Forelimb muscle (tissue), 1 donor: ENCODE measurements at places on chromosomes 4 and X. TPM values are rescaled to one million over a fixed set of nuclear protein-coding genes. Genes with fewer than 3 reads are reported as not detected.
A peak's percentile ranks its signal among the peaks of the same experiment; 100 is the strongest.

Gene FGF13
- polyA plus RNA-seq = 81.2 TPM

Gene APLN
- 6.9 TPM for polyA plus RNA-seq

Gene CXorf49
- polyA plus RNA-seq = not detected

Gene NPY5R
- polyA plus RNA-seq = not detected

Gene SHROOM2
- 1.7 TPM for polyA plus RNA-seq

DNA sequence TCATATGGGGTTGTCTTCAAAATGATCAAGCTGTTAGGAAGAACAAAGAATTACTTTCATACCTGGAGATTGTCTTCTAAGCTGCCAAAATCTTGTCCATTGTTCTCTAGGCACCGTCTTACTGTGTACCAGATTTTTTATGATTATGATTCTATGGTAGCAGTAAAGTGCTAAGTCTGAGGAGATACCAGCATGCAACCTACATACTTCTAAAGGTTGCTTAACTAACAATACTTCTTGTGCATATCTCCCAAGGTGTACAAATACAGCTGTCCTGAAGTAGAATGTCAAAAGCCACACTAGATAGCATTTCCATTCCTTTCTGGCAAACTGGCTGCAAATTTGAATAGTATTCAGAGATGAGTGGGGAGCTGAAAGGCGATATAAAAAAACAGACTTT, 62.6 kb upstream of the FBXW7 start:
- no peak for DNase-seq

- DNase-seq = no peak
These were observed 81.6 kb downstream of the SORBS2 start for GRCh38 chr4:185730387-185730786.

- no peak for DNase-seq
These were observed 5.8 kb downstream of the ARAF start for GRCh38 chrX:47566841-47567240.

DNA sequence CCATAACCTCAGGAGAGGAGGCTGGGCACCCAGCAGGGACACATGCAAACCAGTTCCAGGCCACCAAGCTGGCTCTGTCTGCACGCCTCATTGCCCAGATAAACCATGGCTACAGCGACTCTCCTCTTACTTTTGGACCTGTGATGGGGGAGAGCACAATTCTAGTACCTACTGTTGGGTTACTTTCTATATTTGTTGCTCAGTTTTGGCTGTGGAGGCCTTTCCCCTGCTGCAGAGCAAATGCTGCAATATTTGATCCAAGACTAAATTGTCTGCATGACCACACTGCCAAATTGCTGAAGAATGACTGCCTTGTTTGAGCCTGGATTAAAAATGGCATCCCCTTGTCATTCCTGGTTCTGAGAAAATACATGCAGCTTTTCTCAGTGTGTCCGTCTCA, 253.5 kb downstream of the ARHGAP10 start:
- DNase-seq = no peak

- DNase-seq = peak; percentile 19
These were observed 40.3 kb downstream of the FANCB start for GRCh38 chrX:14832586-14832985.

DNA sequence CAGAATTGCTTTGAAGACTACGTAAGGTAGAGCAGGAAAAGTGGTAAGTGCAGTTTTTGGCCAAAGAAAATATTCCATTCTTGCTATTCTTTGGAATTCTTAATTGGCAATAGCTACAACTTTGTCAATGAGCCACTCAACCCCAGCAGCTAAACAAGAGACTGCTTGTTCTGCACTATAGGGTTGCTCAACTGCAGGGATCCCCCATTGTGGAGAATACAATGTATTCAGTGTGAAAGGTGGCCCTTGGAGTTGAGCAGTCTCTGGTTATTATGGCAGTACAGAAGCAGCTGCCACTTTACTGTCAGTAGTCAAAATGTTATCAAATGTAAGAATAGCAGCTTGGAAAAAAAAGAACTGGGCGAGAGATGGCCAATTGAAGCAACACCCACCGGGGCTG, 808.7 kb downstream of the CENPC start:
- DNase-seq = no peak

DNA sequence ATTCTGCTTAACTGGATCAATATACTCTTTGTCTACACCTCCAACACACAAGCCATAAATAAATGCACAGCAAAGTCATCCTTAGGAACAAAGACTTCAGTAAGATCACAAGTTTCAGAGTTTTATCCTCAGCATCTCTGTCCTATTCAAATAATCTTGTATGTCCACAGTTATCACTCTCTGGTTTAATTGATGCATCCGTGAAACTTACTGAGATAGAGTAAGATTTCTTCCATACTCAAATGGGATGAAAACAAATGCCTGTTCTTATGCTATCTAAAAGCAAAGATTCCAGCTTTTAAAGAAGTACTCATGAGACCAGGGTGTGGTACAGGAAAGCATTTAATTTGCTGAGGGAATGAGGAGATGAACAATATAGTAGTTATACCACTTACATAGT, 184.6 kb upstream of the SLC7A11 start:
- no peak for DNase-seq

GRCh38 chrX:139738581-139738980, 30.6 kb upstream of the MCF2 start:
- no peak for DNase-seq

- DNase-seq = no peak
These were observed 152.2 kb downstream of the NHS start for GRCh38 chrX:17527135-17527701.

- no peak for DNase-seq
These were observed 113.5 kb downstream of the PHF8 start for GRCh38 chrX:53930515-53931380.

DNA sequence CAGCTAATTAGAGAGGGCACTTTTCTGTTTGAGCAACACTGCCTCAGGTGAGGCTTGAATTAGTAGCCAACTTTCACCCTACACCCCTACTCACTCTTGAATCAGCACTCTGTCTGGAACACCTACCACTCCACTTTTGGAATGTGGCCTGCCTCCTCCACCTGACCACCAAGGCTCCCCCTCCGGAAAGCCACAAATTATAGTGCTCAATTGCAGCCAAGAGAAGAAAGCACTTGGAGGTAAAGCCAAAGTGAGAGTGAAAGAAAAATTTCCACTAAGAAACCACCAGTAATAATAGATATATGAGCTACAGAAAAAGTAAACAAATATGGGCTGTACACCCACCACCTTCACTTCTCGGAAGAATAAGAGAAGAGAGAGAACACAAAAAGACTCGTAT, 41.1 kb downstream of the PPP3CA start:
- DNase-seq = no peak

- no peak for DNase-seq
These were observed 135.8 kb upstream of the FRG1 start for GRCh38 chr4:189804894-189805293.

GRCh38 chrX:6383488-6383887, 151.4 kb downstream of the VCX3A start:
- no peak for DNase-seq
